Activated CD4-positive, alpha-beta T cell treated with anti-CD3 and anti-CD28 coated beads, Interleukin-2, amount 10 ng/mL, durations not matched to agents 7 days and 5 days (primary cell): ENCODE measurements at places on chromosomes 5 and 9.

GRCh38 chr5:154311362-154311761, 120.8 kb downstream of the GALNT10 start:
- DNase-seq = no peak

DNA sequence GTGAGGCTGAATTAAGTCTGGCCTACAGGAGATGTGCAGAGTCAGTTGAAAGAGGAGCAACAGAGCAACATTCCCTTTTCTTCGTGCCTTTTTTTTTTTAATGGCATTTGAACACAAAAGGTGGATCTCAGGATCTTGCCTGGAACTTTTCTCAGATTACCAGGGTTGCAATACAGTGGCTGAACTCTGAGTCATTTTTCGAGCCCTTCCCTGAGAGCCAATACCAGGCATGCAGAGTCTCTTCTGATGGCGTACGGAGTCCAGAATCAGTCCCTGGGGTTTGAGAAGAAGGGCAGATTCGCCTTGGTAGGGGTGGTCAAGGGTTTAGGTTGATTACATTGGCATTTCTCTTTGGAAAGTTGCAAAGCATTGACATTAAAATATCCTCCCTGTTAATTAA, 271.5 kb downstream of the GAS1 start:
- no peak for DNase-seq

DNA sequence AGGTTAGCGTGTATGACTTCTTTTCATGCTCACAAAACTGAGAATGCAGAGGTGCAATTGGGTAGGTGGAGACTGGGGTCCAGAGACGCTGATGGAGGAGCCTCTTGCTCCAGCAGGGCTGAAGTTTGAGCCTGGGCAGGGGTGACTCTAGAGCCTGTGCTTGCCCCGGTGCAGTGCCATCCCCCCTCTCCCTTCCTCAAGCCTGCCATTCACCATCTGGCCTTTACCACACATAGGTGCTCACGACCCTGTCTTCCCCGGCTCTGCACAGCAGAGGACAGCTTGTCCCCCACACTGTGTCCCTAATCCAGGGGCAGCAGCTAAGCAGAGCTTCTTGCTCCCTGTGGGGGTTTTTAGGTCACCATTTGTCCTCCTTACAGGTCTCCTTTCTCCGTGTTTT, 86.5 kb downstream of the DAP start:
- no peak for DNase-seq

- DNase-seq = no peak
Observed at GRCh38 chr5:66567474-66567873, 28.7 kb upstream of the MAST4 start.

DNA sequence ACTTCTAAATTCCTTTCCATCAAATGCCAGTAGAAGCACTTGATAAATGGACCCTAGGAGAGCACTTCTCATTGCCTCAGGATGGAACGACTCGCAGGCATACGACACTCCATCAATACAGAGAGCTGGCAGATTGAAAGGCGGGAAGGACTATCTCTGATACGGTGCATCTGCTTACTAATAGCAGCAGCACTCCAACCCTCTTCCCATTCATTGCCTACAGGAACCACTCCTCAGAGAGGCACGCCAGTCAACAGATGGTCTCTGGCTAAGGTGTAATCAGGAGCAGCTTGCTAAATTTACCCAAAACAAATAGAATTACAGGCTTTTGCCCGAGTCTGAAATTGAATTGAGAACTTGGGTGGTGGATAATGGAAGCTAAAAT, 168.1 kb downstream of the EFNA5 start:
- DNase-seq = no peak

- peak; percentile 36 for DNase-seq
Observed at GRCh38 chr5:73596705-73597328, 29.2 kb upstream of the ARHGEF28 start.

DNA sequence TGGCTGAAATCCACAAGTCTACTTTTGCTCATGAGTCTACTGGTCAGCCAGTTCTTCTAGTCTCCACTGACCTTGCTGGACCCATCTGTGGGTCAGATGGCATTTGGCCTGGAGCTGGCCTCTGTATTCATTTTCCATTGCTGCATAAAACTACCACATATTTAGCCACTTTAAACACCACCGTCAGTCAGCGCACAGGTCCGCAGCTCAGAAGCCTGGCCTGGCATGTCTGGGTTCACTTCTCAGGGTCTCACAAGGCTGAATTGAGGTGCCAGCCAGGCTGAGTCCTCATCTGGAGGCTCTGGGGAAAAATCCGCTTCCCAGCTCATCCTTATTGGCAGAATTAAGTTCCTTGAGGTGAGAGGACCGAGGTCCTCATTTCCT, 54.7 kb downstream of the BARX1 start:
- DNase-seq = no peak

DNA sequence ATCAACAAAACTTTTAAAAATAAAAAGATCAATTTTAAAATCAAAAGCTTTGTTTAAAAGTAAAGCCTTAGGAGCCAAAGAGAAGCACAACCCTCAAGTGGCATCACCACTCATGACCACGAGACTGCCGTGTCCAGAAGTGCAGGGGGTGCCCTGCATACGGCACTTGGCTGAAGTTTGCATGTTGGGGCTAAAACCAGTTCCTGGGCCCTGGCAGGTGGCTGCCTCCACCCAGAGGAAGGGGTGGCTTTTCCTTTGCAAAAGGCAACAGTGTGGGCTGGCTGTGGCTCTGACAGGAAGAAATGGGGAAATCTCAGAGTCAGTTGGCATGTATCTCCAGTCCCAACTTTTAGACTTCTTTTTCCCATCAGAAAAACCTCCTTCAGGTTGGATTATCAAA, 15.3 kb downstream of the TRMO start:
- peak; percentile 39 for DNase-seq

- no peak for DNase-seq
Observed at GRCh38 chr5:113969901-113970300, 392.0 kb upstream of the KCNN2 start.

- DNase-seq = no peak
Observed at GRCh38 chr5:83377131-83377865, 94.2 kb upstream of the VCAN start.

DNA sequence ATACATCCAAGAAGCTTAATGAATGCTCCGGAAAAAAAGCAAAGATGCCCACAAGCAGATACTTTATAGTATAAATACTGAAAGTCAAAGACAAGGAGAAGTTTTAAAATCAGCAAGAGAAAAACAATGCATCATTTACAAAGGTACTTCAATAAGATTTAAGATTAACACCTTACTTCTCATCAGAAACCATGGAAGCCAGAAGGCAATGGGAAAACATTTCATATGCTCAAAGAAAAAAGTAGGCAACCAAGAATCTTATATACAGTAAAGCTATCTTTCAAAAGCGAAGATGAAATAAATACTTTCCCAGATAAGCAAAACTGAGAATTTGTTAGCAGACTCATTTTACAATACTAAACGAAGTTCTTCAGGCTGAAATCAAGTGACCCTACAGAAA, 51.1 kb downstream of the ABHD17B start:
- no peak for DNase-seq

- no peak for DNase-seq
Observed at GRCh38 chr9:114053246-114054005, 24.7 kb downstream of the AMBP start.

- DNase-seq = no peak
Observed at GRCh38 chr9:133919253-133920115, 72.6 kb downstream of the VAV2 start.

DNA sequence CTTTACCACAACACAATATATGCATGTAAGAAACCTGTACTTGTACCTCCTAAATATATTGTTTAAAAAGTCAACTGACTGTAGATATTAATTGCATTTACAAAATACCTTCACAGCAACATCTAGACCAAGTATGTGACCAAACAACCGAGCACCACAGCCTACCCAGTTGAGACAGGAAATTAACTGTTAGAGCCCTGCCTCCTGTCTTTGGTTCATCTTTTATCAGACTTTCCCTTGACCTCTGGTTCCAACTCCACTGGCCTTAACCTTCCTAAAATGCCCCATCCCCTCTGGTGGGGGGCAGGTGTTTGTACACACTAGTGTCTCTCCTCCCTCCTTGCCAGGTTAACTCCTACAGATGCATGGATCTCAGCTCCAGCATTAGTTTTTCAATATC, 155.0 kb upstream of the PANK3 start:
- no peak for DNase-seq

GRCh38 chr5:9820691-9821449, 190.7 kb upstream of the TAS2R1 start:
- DNase-seq = no peak

DNA sequence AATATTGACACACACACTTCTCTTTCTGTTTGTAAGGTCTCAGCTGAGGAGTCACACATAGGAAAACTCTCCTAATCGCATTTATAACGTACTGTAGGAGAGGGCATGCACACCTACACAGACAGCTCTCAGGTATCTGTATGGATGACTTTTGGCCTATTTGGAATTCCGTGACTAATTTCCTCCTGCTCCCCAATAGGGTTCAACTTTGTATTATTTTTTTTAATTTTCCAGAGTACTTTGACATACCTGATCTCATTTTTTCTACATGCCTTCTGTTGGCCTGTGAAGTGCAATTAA, 195.9 kb downstream of the ARHGAP26 start:
- DNase-seq = no peak

- DNase-seq = no peak
Observed at GRCh38 chr5:1432296-1432695, 12.9 kb downstream of the SLC6A3 start.

DNA sequence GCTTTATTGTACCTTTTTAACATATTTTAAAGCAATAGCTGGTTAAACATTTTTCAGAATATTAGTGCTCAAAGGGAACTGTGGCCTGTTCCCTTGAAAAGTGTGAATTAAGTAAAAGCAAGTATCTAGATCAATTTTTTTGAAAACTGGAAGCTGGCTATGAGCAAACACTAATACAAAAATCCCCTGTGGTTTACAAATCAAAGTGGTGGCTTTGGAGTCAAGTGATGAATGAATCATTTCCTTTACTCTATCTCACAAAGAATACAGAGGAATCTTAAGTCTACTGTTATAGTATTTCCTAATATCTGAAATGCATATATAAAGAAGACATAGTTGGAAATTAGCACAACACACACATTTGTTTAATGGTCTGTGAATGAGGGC, 212.4 kb upstream of the C9orf72 start:
- no peak for DNase-seq

GRCh38 chr5:138636398-138636944, 61.3 kb upstream of the HSPA9 start:
- DNase-seq = no peak

DNA sequence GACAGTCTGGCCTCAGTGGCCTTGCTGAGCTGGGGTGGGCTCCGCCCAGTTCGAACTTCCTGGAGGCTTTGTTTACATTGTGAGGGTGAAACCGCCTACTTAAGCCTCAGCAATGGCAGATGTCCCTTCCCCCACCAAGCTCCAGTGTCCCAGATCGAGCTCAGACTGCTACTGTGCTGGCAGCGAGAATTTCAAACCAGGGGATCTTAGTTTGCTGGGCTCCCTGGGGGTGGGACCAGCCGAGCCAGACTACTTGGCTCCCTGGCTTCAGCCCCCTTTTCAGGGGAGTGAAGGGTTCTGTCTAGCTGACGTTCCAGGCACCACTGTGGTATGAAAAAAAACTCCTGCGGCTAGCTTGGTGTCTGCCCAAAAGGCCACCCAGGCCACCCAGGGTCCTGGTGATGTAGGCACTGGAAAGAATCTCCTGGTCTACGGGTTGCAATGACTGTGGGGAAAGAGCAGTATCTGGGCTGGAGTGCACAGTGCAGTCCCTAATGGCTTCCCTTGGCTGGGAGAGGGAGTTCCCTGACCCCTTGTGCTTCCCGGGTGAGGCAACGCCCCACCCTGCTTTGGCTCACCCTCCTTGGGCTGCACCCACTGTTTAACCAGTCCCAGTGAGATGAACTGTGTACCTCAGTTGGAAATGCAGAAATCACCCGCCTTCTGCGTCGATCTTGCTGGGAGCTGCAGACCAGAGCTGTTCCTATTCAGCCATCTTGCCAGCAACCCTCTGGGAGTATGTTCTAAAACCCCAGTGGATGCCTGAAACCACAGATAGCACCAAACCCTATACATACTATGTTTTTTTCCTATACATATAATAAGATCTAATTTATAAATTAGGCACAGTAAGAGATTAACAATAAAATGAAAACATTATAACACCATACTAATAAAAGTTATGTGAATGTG, 95.5 kb downstream of the TMEM161B start:
- no peak for DNase-seq

GRCh38 chr5:139974661-139975060, 68.4 kb downstream of the NRG2 start:
- DNase-seq = no peak

GRCh38 chr9:90141723-90142122, 500.9 kb downstream of the DIRAS2 start:
- no peak for DNase-seq

GRCh38 chr5:53942724-53943123, 367.6 kb downstream of the ARL15 start:
- DNase-seq = no peak

DNA sequence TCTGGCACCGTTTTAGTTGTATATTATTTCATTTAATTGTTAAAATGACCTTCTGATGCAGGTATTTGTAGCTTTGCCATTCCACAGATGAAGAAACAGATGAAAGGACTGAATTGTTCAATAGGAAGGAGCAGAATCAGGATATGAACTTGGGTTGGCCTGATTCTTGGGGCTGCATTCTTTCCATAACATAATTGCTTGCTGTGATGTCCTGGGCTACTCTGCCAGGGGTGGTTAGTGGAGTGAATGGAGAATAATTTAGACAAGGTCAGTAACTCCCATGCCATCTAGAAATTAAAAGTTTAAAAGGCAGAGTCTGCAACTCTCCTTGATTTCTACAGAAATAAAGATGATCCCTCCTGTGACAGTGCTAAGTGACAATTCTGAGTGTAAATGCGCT, 15.9 kb downstream of the TLR4 start:
- DNase-seq = no peak

- DNase-seq = no peak
Observed at GRCh38 chr5:51389577-51390463, 6.6 kb downstream of the ISL1 start.

DNA sequence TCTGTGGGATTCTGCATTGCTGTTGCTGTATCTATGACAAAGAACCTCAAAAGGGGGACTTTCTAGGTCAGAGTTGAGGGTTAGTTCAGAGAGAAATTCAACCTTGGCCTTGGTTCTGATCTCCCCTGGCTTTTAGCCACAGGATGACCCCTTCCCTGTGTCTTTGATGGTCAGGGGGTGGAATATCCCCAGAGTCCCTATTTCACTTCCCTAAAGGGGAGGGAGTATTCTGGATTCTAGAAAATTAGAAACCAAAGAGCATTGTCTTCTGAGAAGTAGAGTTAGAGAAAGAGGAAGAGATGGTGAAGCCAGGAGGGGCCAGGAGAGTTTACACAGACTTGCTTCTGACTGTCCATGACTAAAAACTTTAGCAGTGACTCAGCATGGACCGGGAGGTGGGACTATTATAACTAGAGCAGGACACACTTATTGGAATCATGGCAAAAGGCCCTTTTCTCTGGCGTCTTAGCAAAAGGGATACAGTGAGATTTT, 56.2 kb upstream of the LPAR1 start:
- DNase-seq = no peak

DNA sequence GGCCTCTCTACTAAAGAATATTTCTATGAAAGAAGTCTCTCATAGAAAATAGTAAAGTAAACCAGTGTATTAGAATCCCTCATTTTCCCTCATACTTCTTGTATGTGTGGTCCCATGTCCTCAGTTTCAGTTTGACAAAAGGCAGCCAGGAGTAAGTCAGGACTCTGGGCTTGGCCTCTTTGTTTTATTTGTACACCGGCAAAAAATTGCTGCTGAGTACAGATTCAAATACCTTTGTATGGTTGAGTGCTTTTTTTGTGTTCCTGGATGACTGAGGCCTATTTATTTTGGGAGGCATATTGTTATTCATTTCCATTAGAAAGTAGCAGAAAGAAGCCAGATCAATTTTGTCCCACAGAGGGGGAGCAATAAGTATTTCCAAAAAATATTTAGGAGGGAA, 47.3 kb upstream of the CEP78 start:
- DNase-seq = no peak
